Right atrium auricular region (tissue), 2 donors: ENCODE measurements at places on chromosomes 6 and 20. TPM values are rescaled to one million over a fixed set of nuclear protein-coding genes. Genes with fewer than 3 reads are reported as not detected.
A peak's percentile ranks its signal among the peaks of the same experiment; 100 is the strongest.

MEP1A gene
- total RNA-seq = not detected

C6orf15 gene
- total RNA-seq = not detected

DNA sequence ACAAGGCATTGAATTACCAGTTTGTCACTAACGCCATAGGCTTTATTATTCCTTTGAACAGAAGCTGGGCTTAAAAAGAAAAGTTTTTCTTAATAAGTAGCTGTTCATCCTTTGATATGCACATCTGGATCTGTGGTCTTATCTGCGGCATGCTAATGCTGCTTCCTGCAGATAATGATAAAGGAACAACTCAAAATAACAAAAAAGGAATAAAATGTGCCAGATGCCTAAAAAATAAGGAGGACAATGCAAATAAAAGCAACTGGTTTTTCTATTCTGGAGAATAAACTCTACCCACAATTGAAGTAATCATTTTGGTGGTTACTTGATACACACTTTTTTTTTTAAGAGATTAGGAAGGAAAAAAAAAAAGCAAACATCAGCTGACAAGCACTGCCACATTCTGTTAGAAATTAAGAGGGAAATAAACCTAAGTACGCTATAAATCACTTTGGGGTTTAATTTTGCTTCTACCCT is 156.8 kb upstream of the SALL4 start:
- no peak for DNase-seq
- H3K4me3 ChIP-seq = no peak overlapping the region
- H3K27me3 ChIP-seq = no peaks in the 10 kb centered on the region

ADAM33 gene
- 13.8 TPM for total RNA-seq

- no peaks in the 10 kb centered on the region for H3K27me3 ChIP-seq
- peaks cover 52% of the 10 kb centered on the region for H3K36me3 ChIP-seq
- H3K4me1 ChIP-seq = no peaks in the 10 kb centered on the region
- H3K27ac ChIP-seq = no peak overlapping the region
- DNase-seq = no peak
- H3K4me3 ChIP-seq = no peak overlapping the region
These were observed 88.8 kb downstream of the MAP3K4 start for GRCh38 chr6:161080263-161080970.

GRCh38 chr6:34583861-34584604 is 27.9 kb upstream of the SPDEF start:
- H3K27me3 ChIP-seq = no peaks in the 10 kb centered on the region

ADGRF4 gene
- not detected for total RNA-seq

DNA sequence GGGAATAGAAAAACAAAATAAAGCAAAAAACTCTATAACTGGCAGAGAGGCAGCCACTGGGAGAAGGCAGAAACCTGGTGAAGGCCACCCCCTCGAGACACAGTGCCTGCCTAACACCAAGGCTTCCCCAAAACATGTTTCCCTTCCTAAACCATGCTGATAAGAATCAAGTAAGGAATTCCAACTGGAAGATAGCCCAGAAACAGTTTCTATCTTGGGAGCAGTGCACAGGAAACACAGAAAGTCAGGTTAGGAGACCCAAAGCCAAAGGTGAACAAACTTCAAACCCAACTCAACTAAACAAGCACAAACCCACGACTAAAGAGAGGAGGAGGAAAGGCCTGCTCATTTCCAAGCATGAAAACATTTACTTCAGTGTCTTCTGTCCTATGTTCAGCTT is 433.7 kb upstream of the RGS17 start:
- H3K27me3 ChIP-seq = no peaks in the 10 kb centered on the region
- H3K27ac ChIP-seq = no peak overlapping the region
- no peak overlapping the region for H3K4me3 ChIP-seq

SLA2 gene
- 0.39 TPM for total RNA-seq

DNA sequence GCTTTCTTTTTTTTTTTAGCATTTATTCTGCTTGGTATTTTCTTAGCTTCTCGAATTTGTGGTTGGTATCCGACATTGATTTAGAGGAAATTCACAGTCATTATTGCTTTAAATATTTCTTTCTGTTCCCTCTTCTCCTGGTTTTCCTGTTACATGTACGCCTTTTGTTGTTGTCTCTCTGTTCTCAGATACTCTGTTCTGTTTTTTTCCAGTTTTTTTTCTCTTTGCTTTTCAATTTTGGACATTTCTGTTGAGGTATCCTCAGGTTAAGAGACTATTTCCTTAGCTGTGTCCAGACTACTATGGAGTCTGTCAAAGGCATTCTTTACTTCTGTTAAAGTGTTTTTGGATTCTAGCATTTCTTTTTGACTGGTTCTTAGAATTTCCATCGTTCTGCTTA is 17.5 kb downstream of the STXBP5 start:
- H3K4me3 ChIP-seq = no peak overlapping the region
- no peak for DNase-seq
- no peaks in the 10 kb centered on the region for H3K4me1 ChIP-seq
- H3K27ac ChIP-seq = no peak overlapping the region

- H3K27me3 ChIP-seq = no peaks in the 10 kb centered on the region
- DNase-seq = no peak
- no peaks in the 10 kb centered on the region for H3K36me3 ChIP-seq
- H3K4me1 ChIP-seq = no peaks in the 10 kb centered on the region
- H3K27ac ChIP-seq = no peak overlapping the region
- no peak overlapping the region for H3K4me3 ChIP-seq
These were observed 850.8 kb downstream of the EPHA7 start for GRCh38 chr6:92568541-92568940.

- H3K4me1 ChIP-seq = no peaks in the 10 kb centered on the region
- DNase-seq = no peak
- no peak overlapping the region for H3K4me3 ChIP-seq
These were observed 773.3 kb upstream of the DEFB115 start for GRCh38 chr20:30484009-30484748.

GRCh38 chr6:113402544-113402943 is 454.6 kb upstream of the MARCKS start:
- no peak overlapping the region for H3K4me3 ChIP-seq
- no peaks in the 10 kb centered on the region for H3K4me1 ChIP-seq
- DNase-seq = no peak
- no peak overlapping the region for H3K27ac ChIP-seq

GRCh38 chr6:125913864-125914351 is 42.7 kb upstream of the HINT3 start:
- H3K4me3 ChIP-seq = no peak overlapping the region
- H3K36me3 ChIP-seq = peaks cover 20% of the 10 kb centered on the region
- no peak for DNase-seq
- no peaks in the 10 kb centered on the region for H3K4me1 ChIP-seq
- no peaks in the 10 kb centered on the region for H3K27me3 ChIP-seq
- H3K27ac ChIP-seq = no peak overlapping the region

TRIM10 gene
- not detected for total RNA-seq

DNA sequence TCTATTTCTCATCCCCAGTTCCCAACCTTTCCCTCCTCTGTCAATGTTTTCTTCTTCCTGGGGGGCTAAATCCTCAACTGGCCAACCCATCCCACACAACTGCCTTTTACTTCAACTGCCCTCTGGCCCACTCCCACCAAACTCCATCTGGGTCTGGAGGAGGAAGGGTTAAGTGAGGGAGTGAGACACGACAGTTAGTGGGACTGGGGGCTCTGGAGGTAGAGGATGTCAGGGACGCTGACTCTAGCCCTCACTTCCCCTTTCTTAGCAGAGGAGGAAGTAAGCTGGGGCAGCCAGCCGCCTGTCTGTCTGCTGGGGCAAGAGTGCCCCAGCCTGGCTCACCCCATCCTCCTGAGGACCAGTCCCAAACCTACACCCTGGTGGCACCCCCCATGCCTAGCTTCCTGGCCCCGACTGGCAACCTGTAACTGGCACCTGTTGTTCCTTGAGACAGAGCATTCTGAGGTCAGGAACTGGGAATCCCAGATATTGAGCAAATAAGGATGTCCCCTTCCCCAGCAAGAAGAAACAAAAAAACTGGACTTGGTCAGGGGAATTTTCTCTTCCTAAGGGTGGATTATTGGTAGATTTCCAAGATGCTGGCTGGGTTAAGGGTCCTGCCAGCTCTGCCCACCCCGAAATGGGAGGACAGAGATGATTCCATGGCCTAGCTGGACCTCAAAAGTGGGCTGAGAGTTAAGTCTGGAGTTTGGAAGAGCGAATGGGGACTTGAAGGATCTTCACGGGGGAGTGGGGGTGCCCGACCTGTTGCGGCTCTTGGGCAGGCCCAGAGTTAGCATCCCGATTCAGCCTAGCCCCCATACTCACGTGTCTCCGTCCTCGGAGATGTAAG is 971 bp downstream of the NFKBIE start:
- peak overlapping the region; percentile 82 for H3K4me3 ChIP-seq
- H3K4me1 ChIP-seq = no peaks in the 10 kb centered on the region
- no peaks in the 10 kb centered on the region for H3K27me3 ChIP-seq
- no peak for DNase-seq
- peak overlapping the region; percentile 87 for H3K27ac ChIP-seq

- H3K4me3 ChIP-seq = no peak within 1 kb of the TSS
- no peak within 1 kb of the TSS for H3K27ac ChIP-seq
- H3K4me1 ChIP-seq = no peaks in the 10 kb centered on the region
- no peaks in the 10 kb centered on the region for H3K36me3 ChIP-seq
- no peaks in the 10 kb centered on the region for H3K27me3 ChIP-seq
These were observed at the start of gene LBP for GRCh38 chr20:38346247-38346651. Gene LBP, plus strand, starts transcription at chr20:38346482. Its CDS starts 35 bp downstream, at chr20:38346517.

DNA sequence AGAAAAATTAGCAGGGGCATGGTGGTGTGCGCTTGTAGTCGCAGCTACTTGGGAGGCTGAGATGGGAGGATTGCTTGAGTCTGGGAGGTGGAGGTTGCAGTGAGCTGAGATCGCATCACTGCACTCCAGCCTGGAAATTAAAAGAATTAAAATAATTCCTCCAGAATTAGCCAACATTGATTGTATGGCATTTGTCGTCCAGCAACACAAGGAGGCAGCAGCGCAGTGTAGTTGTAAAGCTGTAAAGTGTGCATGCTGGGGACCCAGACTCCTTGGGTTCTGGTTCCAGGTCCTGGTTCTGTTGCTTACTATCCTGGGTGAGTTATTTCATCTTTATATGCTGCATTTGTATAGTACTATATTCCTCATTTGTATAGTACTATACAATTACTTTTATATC is 41.4 kb downstream of the PEX7 start:
- no peak overlapping the region for H3K4me3 ChIP-seq
- no peaks in the 10 kb centered on the region for H3K27me3 ChIP-seq
- DNase-seq = no peak
- H3K4me1 ChIP-seq = no peaks in the 10 kb centered on the region

SRSF3 gene
- 97.2 TPM for total RNA-seq

DNA sequence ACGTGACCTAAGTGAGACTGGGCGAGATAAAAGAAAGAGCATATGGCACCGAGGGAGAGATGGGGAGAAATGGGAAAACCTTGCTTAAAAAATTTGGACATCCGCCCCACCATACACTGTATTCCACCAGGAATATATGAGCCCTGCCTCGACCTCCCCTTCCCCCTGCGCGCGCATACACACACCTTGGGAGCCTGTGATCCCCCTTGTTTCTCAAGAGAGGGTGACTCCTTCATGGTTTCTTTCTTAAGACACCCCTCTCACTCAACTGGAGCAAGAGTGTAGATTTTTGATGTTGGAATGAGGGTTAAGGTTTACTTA is 480 bp downstream of the ABCF1 start:
- H3K27me3 ChIP-seq = no peaks in the 10 kb centered on the region
- no peak for DNase-seq
- peak overlapping the region; percentile 67 for H3K4me3 ChIP-seq

DNA sequence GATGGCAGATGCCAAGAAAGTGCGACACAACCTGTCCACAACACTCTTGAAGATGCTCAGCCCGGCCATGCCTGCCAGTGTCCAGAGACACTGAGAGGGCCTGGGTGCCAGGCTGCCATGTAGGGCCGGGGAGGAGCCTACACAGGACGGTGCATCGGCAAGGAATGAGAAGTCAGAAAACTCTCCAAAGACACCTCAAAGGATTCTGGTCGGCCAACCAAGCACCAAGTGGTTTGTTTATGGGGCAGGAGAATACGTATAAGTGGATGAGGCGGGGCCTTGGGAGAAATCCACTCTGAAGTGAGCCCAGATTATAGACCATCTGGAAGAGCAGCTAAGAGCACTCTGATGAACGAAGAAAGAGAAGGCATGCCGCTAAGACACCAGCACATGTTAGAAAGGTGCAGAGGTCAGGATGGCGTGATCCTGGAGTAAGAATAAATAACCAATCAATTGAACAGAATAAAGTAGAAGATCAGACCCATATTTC is 120.7 kb upstream of the FOXQ1 start:
- no peak overlapping the region for H3K27ac ChIP-seq
- DNase-seq = no peak

DNA sequence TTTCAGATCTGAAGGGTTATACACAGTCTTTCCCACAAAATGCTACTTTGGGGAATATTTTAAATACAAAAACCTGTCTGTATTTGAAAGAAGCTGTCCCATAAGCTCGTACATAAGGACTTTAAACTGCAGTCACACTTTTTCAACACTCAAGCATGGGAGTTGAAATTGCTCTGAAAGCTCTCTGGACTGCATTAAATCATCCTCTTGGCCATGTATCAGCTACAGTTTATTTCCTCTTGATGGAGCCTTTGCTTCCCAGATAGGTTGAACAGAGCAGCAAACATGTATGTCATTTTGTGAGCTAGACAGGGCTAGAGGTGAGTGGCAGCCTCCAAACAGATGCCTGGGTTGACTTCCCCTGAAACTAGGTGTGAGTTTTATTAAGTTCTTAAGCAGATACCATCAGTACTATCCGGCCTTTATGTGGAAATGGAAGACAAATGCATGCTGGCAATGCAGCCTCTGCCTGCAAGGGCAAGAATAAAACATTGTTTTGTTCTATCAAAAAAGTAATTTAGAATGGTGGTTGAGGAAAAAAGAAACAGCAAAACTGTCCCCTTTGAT is 105.9 kb upstream of the ENPP5 start:
- H3K4me3 ChIP-seq = no peak overlapping the region
- no peaks in the 10 kb centered on the region for H3K27me3 ChIP-seq
- H3K27ac ChIP-seq = no peak overlapping the region
- no peaks in the 10 kb centered on the region for H3K4me1 ChIP-seq

- no peak for DNase-seq
- no peak overlapping the region for H3K4me3 ChIP-seq
- no peaks in the 10 kb centered on the region for H3K36me3 ChIP-seq
- H3K27ac ChIP-seq = no peak overlapping the region
- no peaks in the 10 kb centered on the region for H3K27me3 ChIP-seq
- H3K4me1 ChIP-seq = no peaks in the 10 kb centered on the region
These were observed 1.9 kb downstream of the CST9L start for GRCh38 chr20:23566199-23566932.

- no peak for DNase-seq
- no peaks in the 10 kb centered on the region for H3K4me1 ChIP-seq
- no peaks in the 10 kb centered on the region for H3K27me3 ChIP-seq
- no peaks in the 10 kb centered on the region for H3K36me3 ChIP-seq
- H3K27ac ChIP-seq = no peak overlapping the region
- no peak overlapping the region for H3K4me3 ChIP-seq
These were observed 224.5 kb downstream of the PREX1 start for GRCh38 chr20:48603116-48603818.

DNA sequence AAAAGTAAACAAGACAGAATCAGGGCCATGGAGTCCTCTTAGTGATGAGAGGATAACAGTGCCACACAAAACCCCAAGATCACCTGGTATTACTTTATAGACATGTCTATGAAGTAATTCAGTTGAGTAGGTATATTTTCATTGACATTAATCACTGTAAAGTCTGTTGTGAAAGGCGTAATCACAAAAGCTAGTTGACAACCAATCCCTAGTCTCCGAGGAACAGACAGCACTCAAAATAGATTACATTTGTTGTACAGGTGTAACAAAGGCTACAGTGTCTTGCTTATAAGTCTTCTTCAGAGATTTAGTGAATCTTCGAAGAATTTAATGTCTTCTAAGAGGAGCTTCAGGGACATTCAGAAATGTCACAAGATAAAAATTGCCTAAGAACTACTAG is 120.1 kb downstream of the TMEM200A start:
- no peaks in the 10 kb centered on the region for H3K36me3 ChIP-seq
- no peaks in the 10 kb centered on the region for H3K4me1 ChIP-seq
- H3K4me3 ChIP-seq = no peak overlapping the region
- no peak for DNase-seq

DUSP15 gene
- 8.8 TPM for total RNA-seq
